Ureter (tissue), 1 donor: ENCODE measurements at places on chromosomes 7 and 10.

DNA sequence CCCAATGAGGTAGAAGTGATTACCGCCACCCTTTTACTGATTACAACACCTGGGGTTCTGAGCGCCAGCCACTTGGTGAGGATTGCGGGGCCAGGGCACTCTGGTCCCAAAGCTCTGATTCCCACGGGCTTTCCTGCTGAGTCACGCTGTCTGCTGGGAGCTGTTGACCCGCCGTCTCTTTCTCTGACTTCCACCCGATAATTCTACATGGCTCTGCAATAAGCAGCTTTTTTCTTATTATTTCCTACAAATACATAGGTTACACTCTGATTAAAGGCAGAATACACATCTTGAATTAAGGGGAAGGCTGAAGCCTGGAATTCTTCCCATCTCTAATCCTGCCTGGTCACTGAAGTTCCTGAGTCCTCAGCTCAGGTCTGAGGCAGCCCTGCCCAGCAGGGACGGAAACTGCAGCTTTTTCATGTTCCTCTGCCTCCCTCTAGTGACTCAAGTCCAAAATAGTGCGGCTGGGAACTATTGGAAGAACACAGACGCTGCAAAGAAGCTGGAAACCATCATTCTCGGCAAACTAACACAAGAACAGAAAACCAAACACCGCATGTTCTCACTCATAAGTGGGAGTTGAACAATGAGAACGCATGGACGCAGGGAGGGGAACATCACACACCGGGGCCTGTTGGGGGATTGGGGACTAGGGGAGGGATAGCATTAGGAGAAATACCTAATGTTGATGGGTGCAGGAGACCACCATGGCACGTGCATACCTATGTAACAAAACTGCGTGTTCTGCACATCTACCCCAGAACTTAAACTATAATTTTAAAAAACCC is 178.3 kb downstream of the PRKCQ start:
- DNase-seq = peak; percentile 80

DNA sequence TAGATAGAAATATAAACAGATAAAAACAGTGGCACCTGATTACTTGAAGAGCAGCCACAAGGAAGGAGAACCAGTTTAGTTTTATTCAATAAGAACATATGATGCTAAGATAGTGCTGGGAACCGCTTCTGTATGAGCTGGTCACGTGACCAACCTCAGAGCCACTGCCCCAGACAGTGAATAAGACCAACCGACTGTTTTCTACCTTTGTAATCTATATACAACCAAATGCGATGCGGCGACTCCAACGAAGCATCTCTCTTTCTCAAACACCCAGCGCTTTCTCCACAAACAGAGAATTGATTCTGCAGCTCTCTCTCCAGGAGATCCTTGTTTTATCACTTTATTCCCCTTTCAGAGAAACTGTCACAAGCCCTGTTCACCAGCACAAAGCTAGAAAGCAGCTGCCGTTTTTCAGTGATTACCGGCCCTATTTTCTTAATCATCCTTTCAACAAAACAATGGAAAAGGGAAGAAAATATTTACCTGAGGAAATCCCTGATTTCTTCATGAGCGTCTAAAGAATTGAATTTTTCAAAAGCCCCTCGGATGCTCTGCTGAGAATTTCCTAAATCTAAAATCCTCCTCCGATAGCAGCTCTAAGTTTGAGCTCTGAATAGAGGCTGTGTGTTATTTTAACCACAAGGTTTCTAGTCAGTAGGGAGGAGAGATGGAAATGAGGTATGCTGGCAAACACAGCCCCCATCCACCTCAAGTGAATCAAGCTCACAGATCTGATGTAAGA is 55.7 kb upstream of the JCAD start:
- no peak for DNase-seq

DNA sequence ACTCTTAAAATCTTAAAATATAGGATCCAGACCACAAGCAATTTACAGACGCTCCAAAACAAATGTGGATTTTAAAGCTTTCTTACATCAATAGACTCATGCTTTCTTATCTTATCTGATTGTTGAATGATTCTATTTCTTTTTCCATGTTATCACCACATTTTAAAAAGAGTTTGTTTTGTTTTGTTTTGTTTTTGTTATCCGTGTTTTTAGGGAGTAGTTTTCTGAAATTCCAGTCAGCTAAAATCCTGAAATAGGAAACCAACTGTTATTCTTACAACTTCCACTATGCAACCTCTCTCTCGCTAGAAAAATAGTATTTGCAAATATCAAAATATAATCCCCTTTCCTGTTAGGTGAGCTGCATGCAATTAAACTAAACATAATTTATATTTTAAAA is 251.0 kb downstream of the PCDH15 start:
- no peak for DNase-seq

- DNase-seq = no peak
These were observed 36.5 kb downstream of the SEMA3C start for GRCh38 chr7:80882213-80882801.
